Femur (tissue), 1 donor: ENCODE measurements at places on chromosomes 3 and 15.

DNA sequence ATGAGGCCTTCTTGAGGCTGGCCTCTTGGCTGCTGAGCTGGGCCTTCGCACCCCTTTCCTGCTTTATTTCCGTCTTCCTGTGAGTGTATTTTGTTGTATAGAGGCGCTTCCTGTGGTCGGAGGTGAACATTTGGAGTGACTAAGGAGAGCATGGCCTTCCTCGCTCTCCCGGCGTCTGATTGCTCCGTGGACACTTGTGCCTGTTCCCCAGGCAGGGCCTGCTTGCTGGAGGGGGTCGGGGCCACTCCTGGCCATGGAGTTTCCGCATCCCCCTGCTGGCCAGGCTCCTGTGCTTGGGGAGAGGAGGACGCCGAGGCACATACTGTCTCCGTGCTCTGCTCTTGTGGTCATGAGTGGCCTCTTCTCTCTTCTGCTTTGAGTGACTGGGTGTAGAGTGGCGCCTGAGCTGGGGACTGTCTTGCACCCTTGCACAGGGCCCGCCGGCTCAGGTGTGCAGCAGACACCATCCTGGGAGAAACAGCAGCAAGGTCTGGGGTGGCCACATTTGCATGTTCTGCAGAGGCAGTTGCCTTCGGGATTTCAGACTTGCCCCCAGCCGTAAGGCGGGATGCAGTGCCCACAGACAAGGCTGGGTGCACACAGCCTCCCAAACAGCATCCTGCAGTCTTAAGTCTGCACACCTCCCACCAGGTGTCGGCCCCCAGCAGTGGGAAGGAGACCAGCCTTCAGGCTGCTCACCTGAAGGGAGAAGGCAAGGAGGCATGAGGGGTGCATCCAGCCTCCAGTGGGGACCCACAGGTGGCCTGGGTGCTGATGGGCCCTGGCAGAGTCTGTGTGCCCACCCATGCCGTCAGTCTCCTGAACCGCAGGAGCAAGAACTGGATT lies 16.4 kb downstream of the KLF13 start:
- no peak for DNase-seq

GRCh38 chr3:141093397-141093796 lies 42.2 kb downstream of the SPSB4 start:
- DNase-seq: no peak

GRCh38 chr3:86965166-86965565 lies 25.8 kb downstream of the VGLL3 start:
- no peak for DNase-seq

GRCh38 chr3:66101901-66102300 lies 63.2 kb upstream of the MAGI1 start:
- no peak for DNase-seq

GRCh38 chr3:33114622-33115023 lies 809 bp downstream of the CRTAP start:
- DNase-seq: no peak

- DNase-seq: peak; percentile 84
Measured at GRCh38 chr3:47266709-47267489, 15.7 kb downstream of the KIF9 start.

- DNase-seq: peak; percentile 39
Measured at GRCh38 chr3:129611812-129612533, 5.5 kb upstream of the PLXND1 start.
